GM13976 (cell line): ENCODE measurements at places on chromosomes 11 and 22.

DNA sequence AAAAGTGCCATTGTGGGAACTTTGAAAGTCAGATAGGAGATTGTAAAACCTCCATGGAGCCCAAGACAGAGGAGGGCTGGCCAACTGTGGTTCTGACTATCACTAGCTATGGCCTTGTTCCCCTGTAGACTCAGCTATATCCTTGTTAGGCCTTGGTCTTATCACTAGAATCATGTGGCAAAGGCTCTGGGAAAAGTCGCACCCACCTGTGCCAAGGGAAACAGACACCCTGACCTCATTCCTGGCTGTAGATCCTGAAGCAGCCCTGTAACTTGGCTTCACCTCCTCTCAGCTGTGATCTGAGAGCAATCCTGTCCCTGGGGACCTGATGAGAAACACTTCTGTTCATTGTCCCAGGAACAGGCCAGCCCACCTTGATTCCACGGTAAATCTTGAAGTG, 566.2 kb downstream of the TMEM135 start:
- no peak for DNase-seq

GRCh38 chr11:86481399-86481798, 106.7 kb downstream of the CCDC81 start:
- DNase-seq: no peak

DNA sequence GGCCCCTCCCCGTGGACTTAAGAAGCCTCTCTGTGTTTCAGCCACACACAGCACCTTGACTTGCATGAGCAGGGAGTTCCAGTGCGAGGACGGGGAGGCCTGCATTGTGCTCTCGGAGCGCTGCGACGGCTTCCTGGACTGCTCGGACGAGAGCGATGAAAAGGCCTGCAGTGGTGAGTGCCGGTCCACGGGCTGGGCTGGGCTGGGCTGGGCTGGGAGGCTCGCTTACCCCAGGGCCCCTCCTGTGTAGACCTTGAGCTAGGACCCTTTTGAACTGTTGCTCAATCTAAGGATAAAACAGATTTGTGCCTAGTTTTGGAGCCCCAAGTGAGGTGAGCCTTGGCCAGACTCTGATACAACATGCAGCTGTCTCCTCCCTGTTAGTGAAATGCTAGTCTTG, 151.4 kb upstream of the SORL1-AS1 start:
- DNase-seq: no peak

GRCh38 chr11:84526250-84526649, 1100.9 kb downstream of the DLG2 start:
- no peak for DNase-seq

DNA sequence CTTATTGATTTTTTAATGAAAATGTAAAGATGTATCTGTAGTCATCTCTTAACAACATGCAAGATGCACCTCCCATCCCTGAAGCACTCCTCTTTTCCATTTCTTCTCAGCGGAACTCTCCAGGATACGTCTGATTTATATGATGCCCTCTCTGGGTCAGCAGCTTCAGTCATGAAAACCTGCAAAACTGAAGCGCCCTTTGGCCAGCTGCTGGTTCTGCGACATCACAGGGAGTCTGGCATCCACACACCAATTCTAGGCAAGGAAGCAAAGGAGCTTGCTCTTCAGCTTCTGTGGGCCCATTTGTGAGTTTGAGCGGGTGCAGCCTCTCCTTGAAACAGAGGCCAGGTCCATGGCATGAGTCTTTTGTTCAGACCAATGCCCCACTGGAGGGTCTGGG, 1253.3 kb downstream of the TBC1D22A start:
- no peak for DNase-seq

- DNase-seq: no peak
These were observed 3.7 kb downstream of the MPZL2 start for GRCh38 chr11:118260353-118260752.

DNA sequence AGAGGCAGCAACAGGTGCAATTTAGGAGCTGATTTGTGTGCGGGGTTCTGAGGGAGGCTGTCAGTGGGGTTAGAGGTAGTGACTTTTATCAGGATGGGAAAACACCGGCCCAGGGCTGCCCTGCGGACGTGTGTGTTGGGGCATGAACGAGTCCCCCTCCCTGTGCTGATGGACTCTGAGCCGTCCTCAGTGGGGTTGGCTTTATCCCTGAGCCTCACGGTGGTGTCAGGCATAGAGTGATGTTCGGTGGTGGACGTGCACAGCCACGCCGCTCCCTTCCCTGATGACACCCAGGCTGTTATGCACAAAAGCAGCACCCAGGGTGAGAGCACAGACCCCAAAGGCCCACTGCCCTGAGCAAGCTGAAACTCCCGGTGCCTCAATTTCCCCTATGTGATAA, 809.1 kb downstream of the BRD1 start:
- no peak for DNase-seq

- DNase-seq: no peak
These were observed 926 bp downstream of the PRR5L start for GRCh38 chr11:36296884-36297543.

DNA sequence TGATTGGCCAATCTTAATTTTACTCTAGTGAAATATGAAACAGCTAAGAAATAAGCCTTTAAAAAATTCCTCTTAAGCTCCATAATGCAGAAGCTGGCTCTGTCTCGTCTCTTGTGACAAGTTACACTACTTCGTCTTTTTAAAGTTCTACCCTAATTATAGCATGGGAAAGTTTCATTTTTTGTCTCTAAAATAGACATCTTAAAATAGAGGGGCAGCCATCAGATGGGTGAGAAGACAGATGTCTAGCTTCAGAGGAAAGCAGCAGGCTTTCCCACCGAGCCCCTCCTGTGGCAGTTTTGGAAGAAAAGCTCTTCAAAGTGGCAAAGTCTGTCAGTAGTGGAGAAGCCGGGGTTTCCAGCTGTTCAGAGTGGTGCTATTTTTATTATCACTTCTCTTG, 39.5 kb downstream of the XRRA1 start:
- peak; percentile 42 for DNase-seq

DNA sequence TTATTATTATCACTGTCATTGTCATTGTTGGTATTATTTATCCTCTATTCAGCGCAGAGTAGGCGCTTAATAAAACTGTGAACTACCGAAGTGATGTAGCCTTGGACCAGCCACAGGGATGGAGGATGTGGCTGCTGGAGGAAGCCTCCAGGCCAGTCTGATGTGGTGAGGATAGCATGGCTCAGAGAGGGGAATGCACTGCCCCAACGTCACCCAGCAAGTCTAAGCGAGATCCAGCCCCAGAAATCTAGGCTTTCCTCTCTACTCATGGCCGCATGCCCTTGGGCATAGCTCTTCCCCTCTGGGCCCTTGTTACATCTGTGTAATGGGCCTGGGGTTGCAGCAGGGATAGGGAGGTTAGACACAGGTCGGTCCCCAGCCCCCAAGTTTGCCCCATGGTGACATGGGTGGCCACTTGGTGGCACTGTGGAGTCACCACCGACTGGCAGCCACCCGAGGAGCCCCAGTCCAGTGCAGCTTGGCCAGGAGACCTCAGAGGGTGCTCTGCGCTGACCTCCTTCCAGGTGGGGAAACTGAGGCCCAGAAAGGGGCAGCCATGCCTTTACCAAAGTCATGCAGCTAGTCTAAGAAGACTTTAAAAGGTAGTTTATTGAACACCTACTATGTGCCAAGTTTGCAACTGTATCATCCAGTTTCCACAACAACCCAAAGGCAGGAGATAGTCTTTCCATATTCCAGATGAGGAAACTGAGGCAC, 395.7 kb downstream of the MN1 start:
- peak; percentile 52 for DNase-seq

DNA sequence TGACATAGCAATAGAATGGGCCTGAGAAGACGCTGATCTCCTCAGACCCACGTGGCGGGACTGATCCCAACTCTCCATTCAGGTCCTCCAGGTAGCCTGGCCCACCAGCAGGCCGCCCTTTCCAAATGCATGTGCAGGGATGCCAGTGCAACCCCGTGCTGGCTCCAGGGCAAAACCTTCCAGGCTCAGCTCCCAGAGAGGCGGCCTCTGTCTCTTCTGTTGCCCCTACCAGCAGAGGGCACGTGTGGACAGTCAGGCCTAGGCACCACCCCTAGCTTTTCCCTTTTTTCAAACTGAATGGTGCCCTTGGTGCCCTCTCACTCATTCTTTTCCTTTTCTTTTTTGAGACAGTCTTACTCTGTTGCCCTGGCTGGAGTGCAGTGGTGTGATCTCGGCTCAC, 121.7 kb downstream of the OSBP2 start:
- DNase-seq: no peak

- no peak for DNase-seq
These were observed 143.8 kb downstream of the LARGE1 start for GRCh38 chr22:33776491-33776890.

DNA sequence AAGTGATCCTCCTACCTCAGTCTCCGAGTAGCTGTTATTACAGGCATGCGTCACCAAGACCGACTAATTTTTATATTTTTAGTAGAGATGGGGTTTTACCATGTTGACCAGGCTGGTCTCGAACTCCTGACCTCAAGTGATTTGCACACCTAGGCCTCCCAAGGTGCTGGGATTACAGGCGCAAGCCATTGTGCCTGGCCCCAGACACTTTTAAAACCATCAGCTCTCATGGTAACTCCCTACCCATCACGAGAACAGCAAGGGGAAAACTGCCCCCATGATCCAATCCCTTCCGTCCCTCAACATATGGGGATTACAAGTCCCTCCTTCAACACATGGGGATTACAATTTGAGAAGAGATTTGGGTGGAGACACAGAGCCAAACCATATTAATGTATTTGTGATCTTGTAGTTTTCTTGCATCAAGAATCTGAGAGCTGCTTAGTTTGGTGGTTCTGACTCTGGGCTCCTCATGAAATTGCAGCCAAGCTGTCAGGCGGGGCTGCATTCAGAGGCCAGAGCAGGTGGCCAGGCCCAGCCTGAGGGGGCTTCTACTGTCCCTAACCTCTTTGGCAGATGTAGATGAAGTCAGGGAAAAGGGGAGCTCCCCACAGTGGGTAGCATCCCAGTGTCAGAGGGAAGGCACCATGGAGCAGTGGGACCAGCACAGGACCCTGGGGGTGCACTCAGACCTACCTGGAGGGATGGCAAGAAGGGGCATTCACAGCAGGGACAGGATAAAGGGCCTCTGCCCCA, 31.2 kb upstream of the PRAME start:
- no peak for DNase-seq

DNA sequence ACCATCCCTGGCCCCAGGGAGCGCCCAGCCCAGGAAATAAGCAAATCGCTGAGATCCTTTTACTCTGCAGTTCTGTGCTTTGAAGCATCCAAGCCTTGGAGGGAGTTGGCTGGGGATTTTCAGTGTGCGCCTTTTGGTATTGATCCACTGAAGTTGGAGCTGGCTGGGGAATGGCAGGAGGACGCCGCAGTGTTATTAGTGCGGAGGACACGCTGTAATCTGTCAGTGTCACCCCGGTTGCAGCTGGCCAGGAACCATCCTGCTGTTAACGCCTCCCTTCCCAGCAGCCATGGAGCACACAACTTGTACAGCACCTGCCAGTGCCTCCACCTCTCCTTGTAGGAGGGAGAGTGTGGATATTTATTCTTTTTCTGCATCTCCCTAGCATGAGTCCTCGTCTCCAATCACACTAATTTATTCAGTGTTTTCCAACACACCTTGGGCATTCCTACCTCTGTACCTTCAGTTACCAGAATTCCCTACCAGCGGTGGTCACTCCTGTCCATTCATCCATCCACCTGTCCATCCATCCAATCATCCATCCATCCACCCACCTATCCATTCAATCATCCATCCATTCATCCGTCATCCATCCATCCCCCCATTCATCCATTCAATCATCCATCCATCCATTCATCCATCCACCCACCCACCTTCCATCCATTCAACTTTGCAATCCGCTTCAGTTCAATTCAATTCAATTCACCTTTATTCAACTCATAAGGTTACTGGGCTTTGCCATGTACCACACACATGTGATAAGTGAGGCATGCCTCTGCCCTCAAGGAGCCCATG, 21.9 kb upstream of the EIF3D start:
- DNase-seq: no peak

GRCh38 chr11:129317571-129317970, 58.1 kb upstream of the BARX2 start:
- no peak for DNase-seq

GRCh38 chr11:79059141-79059540, 381.7 kb downstream of the TENM4 start:
- no peak for DNase-seq

DNA sequence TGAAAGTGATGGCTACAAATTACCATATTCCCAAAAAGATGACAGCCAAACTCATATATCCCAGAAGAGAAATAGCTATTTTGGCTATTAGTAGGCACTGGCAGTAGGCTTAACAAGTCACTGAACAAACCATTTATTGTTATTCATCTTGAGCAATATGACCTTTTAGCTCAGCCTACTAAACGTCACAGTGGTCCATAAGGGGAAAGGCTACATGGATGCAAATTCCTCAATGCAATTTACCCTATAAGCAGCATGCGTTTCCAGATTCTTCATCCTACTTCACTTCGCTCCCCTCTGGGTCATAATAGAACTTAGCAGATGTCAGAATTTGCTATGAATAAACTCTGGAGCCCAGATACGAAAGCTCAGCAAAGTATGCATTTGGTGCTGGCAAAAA, 114.0 kb downstream of the SIK3 start:
- no peak for DNase-seq

DNA sequence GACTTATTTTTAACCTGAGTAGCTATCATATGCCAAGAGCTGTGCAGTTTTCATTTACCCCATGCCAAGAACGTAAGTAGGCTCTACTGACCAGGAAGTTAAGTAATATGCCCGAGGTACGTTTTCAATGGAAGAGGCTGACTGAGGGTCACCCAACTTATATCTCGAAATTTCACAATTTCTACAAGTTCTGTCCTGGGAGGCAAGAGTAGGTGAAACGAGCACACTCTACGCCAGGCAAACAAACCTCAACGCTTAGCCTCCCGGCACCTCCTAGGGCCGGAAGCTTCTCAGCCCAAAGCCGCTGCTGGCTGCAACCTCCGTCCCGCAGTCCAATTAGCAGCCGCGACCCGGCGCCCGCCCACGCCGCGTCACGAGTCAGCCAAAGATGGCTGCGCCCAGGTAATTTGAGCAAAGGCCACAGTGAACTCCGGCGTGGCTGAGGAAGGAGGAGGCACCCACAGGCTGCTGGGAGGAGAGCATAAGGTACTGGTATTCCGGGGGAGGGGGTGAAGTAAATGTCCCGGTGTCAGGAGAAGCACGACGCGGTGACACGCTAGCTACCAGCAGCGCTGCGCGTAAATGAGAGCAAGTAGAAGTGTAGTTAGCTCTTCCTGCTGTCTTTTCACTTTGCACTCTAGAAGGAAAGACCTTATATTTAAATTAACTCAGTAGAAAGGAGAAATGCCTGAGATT, at the start of gene TMEM126A:
TMEM126A (plus strand) TSS at position 364 of the 696 bp plus-strand sequence. CDS start 2,289 bp downstream, outside the sequence.
- DNase-seq: peak; percentile 88

GRCh38 chr11:65100674-65101350, 4.8 kb downstream of the VPS51 start:
- DNase-seq: no peak
